Left lung (tissue), 14 donors: ENCODE measurements at places on chromosomes 1 and 21. TPM values are rescaled to one million over a fixed set of nuclear protein-coding genes. Genes with fewer than 3 reads are reported as not detected.

GRCh38 chr1:238370599-238370998 lies 479.9 kb upstream of the ZP4 start:
- H3K27ac ChIP-seq: no peak overlapping the region
- H3K27me3 ChIP-seq: no peaks in the 10 kb centered on the region
- H3K36me3 ChIP-seq: no peaks in the 10 kb centered on the region
- H3K4me1 ChIP-seq: no peaks in the 10 kb centered on the region
- DNase-seq: no peak

GRCh38 chr1:96749618-96750017 lies 28.0 kb downstream of the PTBP2 start:
- H3K36me3 ChIP-seq: peaks cover 42% of the 10 kb centered on the region
- H3K4me1 ChIP-seq: no peaks in the 10 kb centered on the region
- no peak overlapping the region for H3K4me3 ChIP-seq
- H3K27me3 ChIP-seq: no peaks in the 10 kb centered on the region
- no peak for DNase-seq

Gene TNFRSF18
- total RNA-seq: 1.1 TPM

- peak; percentile 52 for DNase-seq
- peak overlapping the region; percentile 86 for H3K27ac ChIP-seq
- peaks cover 20% of the 10 kb centered on the region for H3K4me1 ChIP-seq
- no peaks in the 10 kb centered on the region for H3K27me3 ChIP-seq
- peak overlapping the region; percentile 70 for H3K4me3 ChIP-seq
Observed at GRCh38 chr1:153985341-153985912, 712 bp downstream of the RAB13 start.

GRCh38 chr1:172630868-172631267 lies 28.0 kb upstream of the FASLG start:
- H3K27ac ChIP-seq: no peak overlapping the region
- DNase-seq: no peak
- H3K4me1 ChIP-seq: no peaks in the 10 kb centered on the region
- no peak overlapping the region for H3K4me3 ChIP-seq

- H3K27me3 ChIP-seq: peaks cover 41% of the 10 kb centered on the region
- no peak overlapping the region for H3K27ac ChIP-seq
- no peak for DNase-seq
- no peaks in the 10 kb centered on the region for H3K4me1 ChIP-seq
- no peaks in the 10 kb centered on the region for H3K36me3 ChIP-seq
Observed at GRCh38 chr1:85203573-85204171, 2.9 kb upstream of the SYDE2 start.

Gene MFSD2A
- total RNA-seq: 114 TPM

Gene ZSWIM5
- 2.0 TPM for total RNA-seq

DNA sequence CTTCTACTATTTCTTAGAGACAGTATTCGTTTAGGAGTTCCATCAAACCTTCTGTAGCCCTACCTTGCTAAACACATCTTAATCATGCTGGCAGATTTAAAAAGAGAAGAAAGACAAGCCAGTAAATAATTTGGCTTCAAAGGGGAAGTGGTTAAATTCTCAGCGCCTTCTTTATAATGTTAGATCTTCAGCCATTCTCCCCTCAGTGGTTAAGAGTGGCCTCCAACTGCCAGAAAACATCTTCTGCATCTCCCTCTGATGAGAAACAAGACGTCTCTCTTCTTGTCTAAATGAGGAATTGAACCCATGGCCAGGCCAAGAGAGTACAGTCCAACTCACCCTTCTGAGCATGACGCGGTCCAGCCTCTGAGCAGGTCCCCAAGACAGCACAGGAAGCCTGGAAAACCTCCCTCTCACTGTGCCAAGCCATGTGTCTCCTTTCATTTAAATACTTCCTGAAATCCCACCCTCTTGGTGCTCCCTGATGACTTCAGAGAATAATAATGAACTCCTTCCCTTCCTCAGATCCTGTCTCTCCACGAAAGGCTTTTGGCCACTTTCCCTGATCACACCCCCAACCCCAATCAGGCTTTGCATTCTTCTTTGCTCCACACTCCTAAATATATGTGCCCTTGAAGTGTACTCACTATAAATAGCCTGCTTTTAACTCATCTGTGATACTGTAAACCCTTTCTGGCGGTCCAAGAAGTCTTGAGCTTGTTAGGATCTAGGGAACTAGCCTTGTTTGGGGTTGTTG lies 16.4 kb upstream of the LRRC52 start:
- H3K27me3 ChIP-seq: no peaks in the 10 kb centered on the region
- no peaks in the 10 kb centered on the region for H3K4me1 ChIP-seq
- H3K36me3 ChIP-seq: no peaks in the 10 kb centered on the region

GRCh38 chr1:172146141-172146850 lies 274.2 kb upstream of the C1orf105 start:
- no peak overlapping the region for H3K4me3 ChIP-seq
- H3K27ac ChIP-seq: no peak overlapping the region
- no peaks in the 10 kb centered on the region for H3K36me3 ChIP-seq
